ENCODE measurements at places on chromosomes 7 and 10.

GRCh38 chr10:5089865-5090264, 4.3 kb upstream of the AKR1C3 start:
- DNase-seq: peak; percentile 37

DNA sequence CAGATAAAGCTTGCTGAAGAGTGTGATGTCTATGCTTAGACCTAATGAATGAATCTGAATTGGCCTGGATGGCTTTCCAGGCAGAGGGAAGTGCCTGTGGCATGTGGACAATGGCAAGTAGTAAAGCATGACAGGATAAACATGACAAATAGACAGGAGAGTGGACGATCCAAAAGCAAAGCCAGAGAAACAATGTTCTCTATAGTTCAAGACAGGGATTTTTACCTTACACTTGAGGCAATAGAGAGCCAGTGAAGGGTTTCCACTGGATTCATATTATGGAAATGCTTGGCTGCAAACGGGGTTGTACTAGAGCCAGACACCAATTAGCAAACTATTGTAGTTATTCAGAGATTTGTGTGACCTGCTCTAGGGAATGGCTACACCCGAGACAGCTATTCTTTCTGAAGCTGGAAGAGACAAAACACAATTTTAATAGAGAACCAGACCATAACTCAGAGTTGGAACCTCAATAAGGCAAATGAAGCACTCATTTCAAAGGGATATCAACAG, 2.3 kb downstream of the AGMO start:
- DNase-seq: no peak

DNA sequence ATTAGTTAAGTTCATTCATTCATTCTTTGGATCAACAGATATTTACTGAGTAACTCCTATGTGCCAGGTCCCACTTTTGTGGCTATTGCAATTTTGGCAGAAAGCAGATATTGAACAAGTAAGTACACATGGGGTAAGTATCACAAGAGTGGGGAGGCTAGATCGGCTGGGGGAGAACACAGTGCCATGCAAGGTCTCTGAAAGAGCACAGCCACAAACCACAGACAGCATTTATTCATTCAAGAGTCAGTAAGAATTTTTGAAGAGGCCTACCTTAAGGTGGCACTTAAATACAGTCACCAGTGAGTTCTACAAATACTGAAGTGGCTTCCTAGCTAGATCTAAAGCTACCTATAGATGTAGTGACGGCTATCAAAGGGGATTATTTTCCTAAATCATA, 304.2 kb downstream of the RNLS start:
- no peak for DNase-seq

GRCh38 chr7:93159490-93159889, 11.3 kb upstream of the SAMD9L start:
- no peak for DNase-seq

DNA sequence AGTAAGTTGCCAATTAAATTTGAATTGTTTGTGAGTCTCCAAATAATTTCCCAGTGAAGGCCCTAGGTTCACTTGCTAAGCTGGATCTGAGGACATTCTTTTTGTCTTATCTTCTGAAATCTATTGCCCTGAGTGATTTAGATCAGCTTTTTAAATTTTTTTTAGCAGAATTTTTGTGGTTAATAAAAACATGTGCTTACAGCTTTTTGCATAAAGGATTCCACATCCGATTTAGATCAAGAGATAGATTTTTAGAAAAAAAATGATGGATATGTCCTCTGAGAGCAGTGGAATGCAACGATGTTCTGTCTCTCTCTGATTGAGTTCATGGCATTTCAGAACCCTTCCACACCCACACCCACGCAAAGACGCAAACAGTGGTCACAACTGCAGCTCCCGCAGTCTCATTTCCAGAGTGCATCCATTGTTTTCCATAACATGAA, 358.8 kb downstream of the SUGCT start:
- DNase-seq: no peak

GRCh38 chr7:101612885-101613515, 16.1 kb downstream of the MYL10 start:
- DNase-seq: no peak
